Caco-2 (cell line): ENCODE measurements at places on chromosomes 16 and 17. TPM values are rescaled to one million over a fixed set of nuclear protein-coding genes. Genes with fewer than 3 reads are reported as not detected.

Gene ZNF500
- 12.9 and 13.3 TPM in 2 replicates for total RNA-seq

Gene KRT20
- total RNA-seq = 0.53 and 1.0 TPM in 2 replicates

Gene ABCC12
- not detected in 2 replicates for total RNA-seq

Gene METTL2A
- 29.6 and 31.4 TPM in 2 replicates for total RNA-seq

Gene TP53TG3B
- not detected in 2 replicates for total RNA-seq

Gene GFAP
- not detected in 2 replicates for total RNA-seq

Gene TBC1D3C
- not detected in 2 replicates for total RNA-seq

Gene NXN
- total RNA-seq = 68.4 and 76.7 TPM in 2 replicates

Gene SLC5A11
- total RNA-seq = 0.77 and 0.95 TPM in 2 replicates

Gene ABI3
- total RNA-seq = not detected in 2 replicates

Gene ZP2
- not detected in 2 replicates for total RNA-seq

Gene CBX4
- total RNA-seq = 90.8 and 114 TPM in 2 replicates
